Activated effector memory CD4-positive, alpha-beta T cell treated with anti-CD3 and anti-CD28 coated beads, Interleukin-2, amount 50 U/mL, for 16 hours (primary cell): ENCODE measurements at places on chromosomes 1 and 21.

DNA sequence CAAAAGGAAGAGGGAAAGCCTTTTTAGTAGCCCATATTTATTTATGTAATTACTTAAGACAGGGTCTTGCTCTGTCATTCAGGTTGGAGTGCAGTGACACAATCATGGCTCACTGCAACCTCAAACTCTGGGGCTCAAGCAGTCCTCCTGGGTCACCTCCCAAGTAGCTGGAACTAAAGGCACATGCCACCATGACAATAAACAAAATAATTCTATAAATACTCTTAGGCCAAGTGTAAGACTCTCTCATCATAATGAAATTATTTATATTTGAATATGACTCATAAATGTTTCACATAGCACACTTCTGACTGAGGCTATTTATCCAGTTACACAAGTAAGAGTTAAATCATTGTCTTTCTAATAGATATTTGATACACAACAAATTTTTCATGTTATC is 314.7 kb downstream of the AMY1C start:
- no peak for DNase-seq

- DNase-seq, result no peak
Observed at GRCh38 chr1:6123083-6123482, 57.0 kb downstream of the CHD5 start.

- DNase-seq, result peak; percentile 78
Observed at GRCh38 chr1:160779626-160780397, 16.2 kb upstream of the LY9 start.

DNA sequence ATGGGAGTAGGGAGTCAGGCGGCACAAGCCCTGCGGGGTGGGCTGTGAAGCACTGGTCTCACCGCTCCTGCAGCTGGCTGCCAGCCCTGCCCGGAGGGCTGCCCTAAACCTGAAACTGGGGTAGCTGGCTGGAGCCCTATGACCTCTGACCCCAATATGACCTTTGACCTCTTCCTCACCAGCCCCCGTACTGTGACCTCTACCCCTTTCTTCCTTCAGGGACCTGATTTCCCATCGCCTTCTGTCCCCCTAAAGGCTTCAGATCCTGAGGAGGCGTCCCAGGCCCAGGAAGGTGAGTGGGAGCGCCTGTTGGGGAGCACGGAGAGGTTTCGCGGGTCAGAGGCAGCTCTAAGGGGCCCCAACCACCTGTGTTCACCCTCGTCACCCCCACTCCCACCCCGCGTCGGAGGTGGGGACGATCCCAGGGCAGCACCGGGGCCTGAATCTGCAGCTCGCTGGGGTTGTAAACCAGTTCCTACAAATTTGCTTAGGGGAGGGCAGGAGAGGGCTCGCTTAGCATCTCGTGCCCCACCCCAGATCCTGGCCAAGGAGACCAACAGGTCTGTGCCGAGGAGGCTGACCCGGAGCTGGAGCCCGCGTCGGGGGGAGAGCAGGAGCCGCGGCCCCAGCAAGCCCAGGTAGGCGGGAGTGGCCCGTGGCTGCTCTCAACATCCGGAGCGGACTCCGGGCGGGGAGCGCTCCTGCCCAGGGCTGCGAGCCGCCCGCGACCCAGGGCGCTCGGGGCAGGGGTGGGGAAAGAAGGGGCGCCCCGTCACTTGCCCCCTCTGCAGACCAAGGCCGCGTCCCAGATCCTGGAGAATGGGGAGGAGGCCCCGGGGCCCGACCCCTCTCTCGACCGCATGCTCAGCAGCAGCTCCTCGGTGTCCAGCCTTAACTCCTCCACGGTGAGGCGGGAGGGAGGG is 7.3 kb downstream of the SYTL1 start:
- peak; percentile 71 for DNase-seq

DNA sequence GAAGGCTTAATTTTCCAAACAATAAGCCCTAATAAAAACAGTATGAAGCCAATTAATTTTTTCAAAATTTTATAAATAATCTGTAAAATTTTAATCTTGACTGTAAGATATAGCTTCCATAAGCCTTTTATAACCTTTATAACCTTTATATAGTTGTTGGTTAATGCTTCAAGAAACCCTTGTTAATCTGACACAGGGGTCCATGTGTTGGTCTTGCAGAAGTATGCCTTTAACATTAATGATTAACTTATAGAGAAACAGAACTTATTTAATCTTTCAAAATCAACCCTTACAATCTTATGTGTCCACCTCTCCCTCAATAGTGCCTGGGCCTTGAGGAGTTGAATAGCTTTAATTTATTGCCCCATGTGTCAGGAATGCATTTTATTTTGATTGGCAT is 23.2 kb upstream of the HAO2 start:
- DNase-seq, result no peak

- peak; percentile 60 for DNase-seq
Observed at GRCh38 chr1:41540886-41541591, 56.6 kb upstream of the EDN2 start.

DNA sequence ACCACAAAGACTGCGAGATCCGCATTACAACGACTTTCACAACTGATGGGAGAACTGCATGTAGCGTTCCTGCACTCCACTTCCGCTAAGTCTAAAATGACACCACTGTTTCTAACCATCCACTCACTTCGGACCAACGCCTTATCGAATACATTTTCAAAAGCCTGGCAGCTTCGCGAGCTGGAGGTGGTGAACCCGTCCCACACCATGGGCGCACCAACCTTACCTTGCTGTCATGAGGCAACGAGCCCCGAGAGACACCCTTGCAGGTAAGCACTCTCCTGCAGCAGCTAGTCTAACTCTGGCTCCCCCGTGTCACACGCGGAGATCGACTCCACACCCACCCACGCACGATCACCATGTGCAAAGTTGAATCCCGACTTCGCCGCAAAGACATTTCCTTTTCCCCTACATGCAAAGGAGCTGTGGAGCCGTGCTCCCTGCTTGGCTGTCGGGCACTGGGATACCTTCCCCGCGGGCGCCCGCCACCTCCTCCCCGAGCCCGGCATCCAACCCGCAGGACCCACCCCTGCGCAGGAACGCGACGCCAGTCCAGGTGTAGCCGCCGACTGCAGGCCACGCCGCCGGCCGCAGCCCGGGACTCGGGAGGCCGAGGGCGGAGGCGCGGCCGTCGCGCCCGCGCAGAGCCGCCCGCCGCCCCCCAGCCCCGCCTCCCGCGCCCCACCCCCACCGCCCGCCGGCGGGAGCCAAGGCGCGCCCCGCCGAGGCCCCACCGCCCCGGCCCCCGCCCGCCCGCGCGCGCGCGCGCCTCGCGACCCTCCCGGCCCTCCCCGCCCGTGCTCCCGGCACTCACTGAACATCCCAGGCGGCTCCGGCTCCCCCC is 629 bp downstream of the TAF5L start:
- peak; percentile 81 for DNase-seq

DNA sequence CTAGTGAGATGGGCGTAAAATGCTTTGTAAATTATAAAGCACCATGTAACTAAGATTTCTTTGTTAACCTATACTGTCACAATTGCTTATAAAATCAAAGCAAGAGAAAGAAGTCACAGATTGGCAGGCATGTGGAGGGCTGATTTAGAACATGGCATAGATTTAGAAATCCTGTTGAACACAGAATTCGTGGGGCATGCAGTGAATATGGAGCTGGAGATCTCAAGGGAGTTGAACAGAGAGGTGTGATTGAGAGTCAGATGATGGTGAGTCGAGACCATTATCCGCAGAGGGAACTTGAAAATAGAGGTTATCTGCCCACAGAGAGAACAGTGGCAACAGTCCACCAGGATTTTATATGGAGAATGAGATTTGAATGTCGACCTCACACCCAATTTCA is 27.6 kb downstream of the PBX1 start:
- no peak for DNase-seq

- DNase-seq, result no peak
Observed at GRCh38 chr21:40540216-40540615, 306.7 kb downstream of the DSCAM start.

DNA sequence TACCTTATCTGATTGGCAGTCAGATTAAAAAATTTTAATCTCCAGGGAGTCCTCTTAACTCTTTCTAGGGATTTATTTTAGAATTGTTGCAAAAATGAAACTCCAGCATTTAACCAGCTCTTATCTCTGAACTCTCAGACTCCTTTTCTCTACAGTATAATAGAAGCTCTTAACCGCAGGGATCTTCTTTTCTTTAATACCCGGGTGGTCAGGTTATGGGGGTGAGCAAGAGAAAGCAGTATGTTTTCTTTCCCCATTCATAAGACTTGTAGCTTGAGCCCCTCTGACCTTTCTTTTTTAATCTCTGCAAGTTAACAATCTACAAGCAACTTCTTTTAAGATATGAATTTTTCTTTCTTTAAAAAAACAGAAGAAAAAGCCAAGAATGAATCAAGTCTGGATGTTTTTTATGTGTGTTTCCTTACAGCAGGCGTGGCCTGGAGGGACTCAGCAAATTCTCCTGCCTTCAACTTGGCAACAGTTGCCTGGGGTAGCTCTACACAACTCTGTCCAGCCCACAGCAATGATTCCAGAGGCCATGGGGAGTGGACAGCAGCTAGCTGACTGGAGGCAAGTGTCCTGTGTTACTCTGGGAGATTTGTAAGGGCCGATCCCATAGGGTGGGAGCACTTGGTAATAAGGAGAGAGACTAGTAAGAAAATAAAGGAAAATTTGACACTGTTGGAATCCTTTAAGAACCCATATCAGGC is 13.4 kb upstream of the OLFML3 start:
- DNase-seq, result no peak

GRCh38 chr21:29187944-29188343 is 57.5 kb downstream of the MAP3K7CL start:
- DNase-seq, result no peak

GRCh38 chr1:229874136-229874535 is 192.9 kb upstream of the GALNT2 start:
- no peak for DNase-seq

DNA sequence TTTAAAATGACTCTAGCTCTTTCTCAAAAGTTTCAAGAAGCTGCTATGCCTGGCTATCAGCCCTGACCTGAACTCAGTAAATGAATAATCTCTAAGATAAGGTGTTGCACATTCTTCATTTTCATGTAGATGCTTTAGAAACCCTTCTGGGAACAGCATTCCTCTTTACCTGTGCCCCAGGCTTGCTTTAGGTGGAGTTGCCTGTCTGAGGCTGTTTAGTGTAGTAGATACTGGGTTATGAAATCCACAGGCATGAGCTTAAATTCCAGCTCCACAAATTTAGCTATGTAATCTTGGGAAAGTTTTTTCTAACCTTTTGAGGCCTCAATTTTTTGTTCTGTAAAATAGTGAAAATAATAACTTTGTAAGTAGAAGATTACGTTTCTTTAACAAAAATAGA is 41.6 kb downstream of the ATP6V1G3 start:
- DNase-seq, result no peak

GRCh38 chr1:218336328-218336727 is 8.8 kb upstream of the TGFB2 start:
- no peak for DNase-seq

- no peak for DNase-seq
Observed at GRCh38 chr1:204514828-204515227, 1.4 kb upstream of the MDM4 start.

- DNase-seq, result no peak
Observed at GRCh38 chr1:76284842-76285241, 210.3 kb downstream of the ST6GALNAC3 start.

- DNase-seq, result peak; percentile 85
Observed at GRCh38 chr1:24321697-24322469, 2.7 kb downstream of the GRHL3 start.

DNA sequence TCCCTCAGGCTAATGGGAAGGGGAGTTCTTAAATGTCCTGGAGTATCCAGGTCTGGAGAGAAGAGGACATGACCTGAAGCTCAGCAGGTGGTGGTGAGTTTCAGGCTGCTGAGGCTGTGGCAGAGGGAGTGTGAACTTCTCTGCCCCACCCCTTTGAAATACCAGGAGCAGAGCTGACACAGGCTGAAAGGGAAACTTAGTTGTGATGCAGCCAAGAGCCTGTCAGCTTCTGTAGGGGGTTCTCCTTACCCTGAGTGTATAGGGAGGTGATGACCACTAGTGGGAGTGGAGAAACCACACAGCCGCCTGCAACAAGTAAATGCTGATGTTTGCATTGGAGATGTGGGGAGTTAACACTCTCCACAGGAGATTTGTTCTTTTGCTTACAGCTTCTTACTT is 152.3 kb downstream of the FCRL5 start:
- no peak for DNase-seq

DNA sequence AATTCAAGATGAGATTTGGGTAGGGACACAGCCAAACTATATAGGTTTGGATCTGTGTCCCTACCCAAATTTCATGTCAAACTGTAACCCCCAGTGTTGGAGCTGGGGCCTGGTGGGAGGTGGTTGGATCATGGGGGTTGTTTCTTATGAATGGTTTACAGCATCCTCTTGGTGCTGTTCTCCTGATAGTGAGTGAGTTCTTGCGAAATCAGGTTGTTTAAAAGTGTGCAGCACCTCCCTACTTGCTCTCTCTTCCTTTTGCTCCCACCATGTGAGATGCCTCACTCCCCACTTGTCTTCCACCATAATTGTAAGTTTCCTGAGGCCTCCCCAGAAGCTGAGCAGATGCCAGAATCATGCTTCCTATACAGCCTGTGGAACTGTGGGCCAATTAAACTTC is 17.3 kb downstream of the ODF2L start:
- no peak for DNase-seq

DNA sequence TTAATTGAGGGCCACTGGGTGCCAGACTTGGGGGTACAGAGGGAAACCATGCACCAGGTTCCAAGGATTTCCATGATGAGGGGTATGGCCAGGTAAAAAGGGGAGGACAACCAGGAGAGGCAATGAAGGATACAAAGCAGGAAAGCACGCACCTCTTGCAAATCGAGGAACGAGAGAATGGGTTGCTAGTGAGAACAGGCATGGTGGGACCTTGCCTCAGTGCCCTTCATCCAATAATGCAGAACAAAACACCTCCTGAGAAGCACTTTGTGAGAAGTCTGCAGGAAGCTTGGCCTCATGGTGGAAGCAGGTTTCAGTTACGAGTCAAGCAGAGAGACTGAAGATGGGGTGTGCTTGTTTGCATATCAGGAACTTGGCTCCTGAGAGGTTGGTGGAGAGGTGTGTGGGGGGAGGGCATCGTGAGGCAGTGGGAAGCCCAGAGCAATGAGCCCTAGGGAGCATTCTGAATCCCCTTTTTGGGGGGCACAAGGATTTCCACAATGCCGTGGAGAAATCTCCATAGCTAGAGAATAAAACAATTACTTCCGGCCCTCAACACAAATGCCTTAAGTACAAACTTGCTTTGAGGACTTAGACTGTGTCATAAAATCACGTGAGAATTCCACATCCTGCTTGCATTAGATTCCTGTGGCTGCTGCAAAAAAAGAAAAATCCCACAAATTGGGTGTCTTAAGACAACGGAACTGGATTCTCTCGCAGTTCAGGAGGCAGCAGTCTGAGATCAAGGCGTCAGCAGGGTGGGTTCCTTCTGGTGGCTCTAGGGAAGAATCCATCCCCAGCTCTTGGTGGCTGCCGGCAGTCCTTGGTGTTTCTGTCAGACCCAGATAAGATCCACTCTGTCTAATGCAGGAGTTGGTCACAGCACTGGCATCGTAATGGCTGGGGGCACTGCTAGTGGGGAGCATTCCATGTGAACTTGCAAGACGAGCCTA is 54.9 kb upstream of the BACE2 start:
- DNase-seq, result no peak

- no peak for DNase-seq
Observed at GRCh38 chr1:199054694-199055093, 415.9 kb downstream of the PTPRC start.
